ENCODE measurements at places on chromosomes 7 and 10. TPM values are rescaled to one million over a fixed set of nuclear protein-coding genes. Genes with fewer than 3 reads are reported as not detected.
A peak's percentile ranks its signal among the peaks of the same experiment; 100 is the strongest.

Gene ACSM6
- not detected for total RNA-seq

GRCh38 chr10:43336061-43336460, 35.4 kb upstream of the FXYD4 start:
- DNase-seq = no peak
- H3K27ac ChIP-seq = no peak overlapping the region
- H3K36me3 ChIP-seq = no peaks in the 10 kb centered on the region
- H3K4me3 ChIP-seq = no peak overlapping the region
- no peaks in the 10 kb centered on the region for H3K4me1 ChIP-seq
- H3K27me3 ChIP-seq = peaks cover 4% of the 10 kb centered on the region

Gene HOXA5
- not detected for total RNA-seq

Gene KEL
- total RNA-seq = 0.96 TPM

GRCh38 chr10:98444314-98445006, 2.3 kb downstream of the HPS1 start:
- H3K4me1 ChIP-seq = peaks cover 4% of the 10 kb centered on the region
- DNase-seq = no peak

DNA sequence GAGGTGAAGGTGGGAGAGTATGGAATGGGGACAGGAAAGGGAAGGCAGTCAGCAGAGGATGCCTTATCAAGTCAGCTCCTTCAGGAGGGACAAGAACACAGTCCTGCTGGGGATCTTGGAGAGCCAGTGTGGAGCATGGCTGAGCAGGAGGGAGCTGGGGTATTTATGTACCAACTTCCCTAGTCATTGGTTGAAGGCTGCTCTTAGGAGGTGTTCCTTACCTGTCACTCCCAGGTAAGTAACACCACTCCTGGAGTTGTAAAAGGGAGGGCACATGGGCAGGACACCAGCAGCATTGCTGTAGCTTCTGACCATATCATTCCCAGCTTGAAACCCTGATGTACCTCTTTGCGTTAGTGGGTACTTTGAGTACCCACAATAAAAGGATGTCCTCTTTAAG, 29.8 kb downstream of the SLC29A3 start:
- no peak for DNase-seq
- no peaks in the 10 kb centered on the region for H3K27me3 ChIP-seq
- no peaks in the 10 kb centered on the region for H3K36me3 ChIP-seq
- no peak overlapping the region for H3K27ac ChIP-seq

- H3K4me3 ChIP-seq = no peak overlapping the region
- H3K27me3 ChIP-seq = no peaks in the 10 kb centered on the region
- peaks cover 6% of the 10 kb centered on the region for H3K4me1 ChIP-seq
- no peak for DNase-seq
These were observed 38.7 kb downstream of the FAM107B start for GRCh38 chr10:14736043-14736442.

GRCh38 chr7:78924581-78924980, 528.9 kb downstream of the MAGI2 start:
- H3K27me3 ChIP-seq = no peaks in the 10 kb centered on the region
- no peaks in the 10 kb centered on the region for H3K36me3 ChIP-seq
- peak; percentile 1 for DNase-seq
- no peak overlapping the region for H3K27ac ChIP-seq

DNA sequence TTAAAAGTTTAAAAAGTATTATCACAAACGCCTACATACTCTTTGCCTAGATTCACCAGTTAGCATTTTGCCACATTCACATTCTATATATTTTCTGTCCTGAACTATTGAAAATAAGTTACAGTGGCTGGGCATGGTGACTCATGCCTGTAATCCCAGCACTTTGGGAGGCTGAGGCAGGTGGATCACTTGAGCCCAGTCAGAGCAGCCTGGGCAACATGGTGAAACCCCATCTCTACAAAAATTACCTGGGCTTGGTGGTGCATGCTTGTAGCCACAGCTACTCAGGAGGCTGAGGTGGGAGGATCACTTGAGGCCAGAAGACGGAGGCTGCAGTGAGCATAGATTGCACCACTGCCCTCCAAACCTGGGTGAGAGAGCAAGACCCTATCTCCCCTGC, 5.3 kb downstream of the ARPC1A start:
- H3K36me3 ChIP-seq = peaks cover 21% of the 10 kb centered on the region
- H3K27me3 ChIP-seq = no peaks in the 10 kb centered on the region
- no peak for DNase-seq
- no peak overlapping the region for H3K4me3 ChIP-seq
- peak overlapping the region; percentile 61 for H3K27ac ChIP-seq

Gene KCND2
- total RNA-seq = 0.30 TPM

Gene AGR2
- total RNA-seq = not detected

DNA sequence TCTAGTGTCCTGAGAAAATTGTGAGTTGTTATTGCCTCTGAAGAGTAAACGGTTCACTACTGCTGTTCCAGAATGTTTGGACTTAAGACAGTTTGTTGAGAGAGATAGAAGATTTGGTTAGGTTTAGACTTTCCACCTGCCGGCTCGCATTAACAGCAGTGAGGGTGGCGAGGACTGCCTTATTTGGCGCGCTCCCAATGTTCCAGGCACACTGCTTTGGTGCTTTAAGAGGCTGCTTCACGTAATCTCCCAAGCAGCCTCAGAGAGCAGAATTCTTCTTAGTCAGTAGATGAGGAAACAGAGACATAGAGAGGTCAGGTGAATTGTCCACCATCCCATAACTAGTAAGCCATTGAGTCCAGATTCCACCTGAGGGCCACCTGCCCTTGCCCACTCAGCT, 41.1 kb downstream of the GLRX3 start:
- H3K27me3 ChIP-seq = no peaks in the 10 kb centered on the region
- H3K4me1 ChIP-seq = no peaks in the 10 kb centered on the region
- H3K4me3 ChIP-seq = no peak overlapping the region

DNA sequence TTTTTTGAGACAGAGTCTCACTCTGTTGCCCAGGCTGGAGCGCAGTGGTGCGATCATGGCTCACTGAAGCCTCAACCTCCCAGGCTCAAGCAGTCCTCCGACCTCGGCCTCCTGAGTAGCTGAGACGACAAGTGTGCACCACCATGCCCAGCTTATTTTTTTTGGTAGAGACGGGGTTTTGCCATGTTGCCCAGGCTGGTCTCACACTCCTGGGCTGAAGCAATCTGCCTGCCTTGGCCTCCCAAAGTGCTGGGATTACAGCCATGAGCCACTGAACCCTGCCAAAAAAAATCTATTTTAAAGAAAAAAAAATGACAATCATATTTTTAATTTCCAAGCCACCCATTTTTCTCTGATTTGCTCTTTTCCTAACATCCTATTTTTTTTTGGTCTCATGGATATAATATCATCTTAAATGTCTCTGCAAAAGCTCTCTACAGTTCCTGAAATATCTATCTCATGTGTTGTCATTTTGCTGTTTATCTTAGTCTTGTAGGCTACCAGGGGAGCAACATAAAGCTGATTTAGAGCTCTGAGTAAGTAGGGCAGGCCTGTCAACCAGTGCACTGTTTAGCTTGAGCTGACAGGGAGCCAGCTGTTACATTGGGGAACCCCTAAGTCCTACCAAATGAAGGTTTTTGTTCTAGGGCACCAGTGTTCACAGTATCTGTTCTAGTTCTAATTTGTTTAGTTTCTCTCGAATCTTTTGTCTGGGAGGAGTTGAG, 29.9 kb upstream of the HBP1 start:
- H3K27me3 ChIP-seq = no peaks in the 10 kb centered on the region
- no peak for DNase-seq
- no peaks in the 10 kb centered on the region for H3K4me1 ChIP-seq

GRCh38 chr10:70164163-70164562, 6.2 kb downstream of the SAR1A start:
- peaks cover 14% of the 10 kb centered on the region for H3K4me1 ChIP-seq
- H3K27ac ChIP-seq = no peak overlapping the region
- DNase-seq = no peak
- peaks cover 47% of the 10 kb centered on the region for H3K36me3 ChIP-seq
- H3K27me3 ChIP-seq = no peaks in the 10 kb centered on the region

DNA sequence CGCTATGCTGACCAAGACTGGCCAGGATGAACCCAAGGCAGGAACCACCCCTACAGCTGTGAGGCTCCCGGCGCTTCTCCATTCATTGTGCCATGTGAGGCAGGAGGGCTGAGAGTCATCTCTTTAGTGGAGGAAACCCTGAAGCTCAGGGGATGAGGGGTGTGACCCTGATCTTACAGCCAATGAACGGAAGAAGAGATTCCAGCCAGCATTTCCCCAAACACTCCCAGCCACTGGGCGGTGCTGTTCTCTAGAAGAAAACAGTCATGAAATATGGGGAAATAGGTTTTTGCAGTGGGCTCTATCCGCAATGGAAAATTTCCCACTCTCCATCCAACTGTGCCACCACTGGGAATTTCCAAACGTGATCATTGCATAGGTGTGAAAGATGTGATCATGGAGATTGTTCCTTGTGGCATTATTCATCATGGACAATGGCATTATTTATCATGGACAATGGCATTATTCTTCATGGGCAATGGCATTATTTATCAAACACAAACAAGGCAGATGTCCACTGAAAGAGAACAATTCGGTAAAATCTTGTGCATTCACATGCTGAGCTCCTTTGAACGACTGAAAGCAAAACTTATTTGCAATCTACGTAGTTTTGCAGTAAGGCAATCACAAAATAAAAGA, 14.0 kb upstream of the SLC18A2 start:
- H3K36me3 ChIP-seq = no peaks in the 10 kb centered on the region
- no peak for DNase-seq
- no peak overlapping the region for H3K27ac ChIP-seq

GRCh38 chr7:98137134-98137825, 30.6 kb downstream of the LMTK2 start:
- no peak overlapping the region for H3K4me3 ChIP-seq
- peaks cover 8% of the 10 kb centered on the region for H3K4me1 ChIP-seq
- no peak overlapping the region for H3K27ac ChIP-seq
- no peaks in the 10 kb centered on the region for H3K27me3 ChIP-seq
- H3K36me3 ChIP-seq = peaks cover 3% of the 10 kb centered on the region
- no peak for DNase-seq
